ENCODE measurements at places on chromosomes 2 and 18. TPM values are rescaled to one million over a fixed set of nuclear protein-coding genes. Genes with fewer than 3 reads are reported as not detected.

The MEP1B gene
- not detected for total RNA-seq

The ERICH2 gene
- not detected for total RNA-seq

DNA sequence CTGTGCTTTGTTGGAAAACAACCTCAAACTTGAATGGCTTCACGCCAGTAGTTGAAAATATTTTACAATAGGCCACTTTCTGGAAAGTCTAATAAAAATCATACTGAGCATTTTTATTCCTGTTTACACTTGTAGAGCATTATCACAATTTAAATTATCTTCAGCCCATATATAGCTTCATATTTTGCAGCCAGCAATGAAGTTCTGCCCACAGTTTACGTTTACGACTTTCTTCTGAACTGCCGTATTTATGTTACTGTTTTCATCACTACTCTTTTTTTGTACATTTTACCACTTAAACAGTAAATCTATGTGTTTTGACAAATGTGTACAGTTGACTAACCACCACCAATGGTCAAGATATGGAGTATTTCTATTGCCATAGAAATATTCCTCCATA is 86.2 kb downstream of the COPS8 start:
- no peak for DNase-seq

DNA sequence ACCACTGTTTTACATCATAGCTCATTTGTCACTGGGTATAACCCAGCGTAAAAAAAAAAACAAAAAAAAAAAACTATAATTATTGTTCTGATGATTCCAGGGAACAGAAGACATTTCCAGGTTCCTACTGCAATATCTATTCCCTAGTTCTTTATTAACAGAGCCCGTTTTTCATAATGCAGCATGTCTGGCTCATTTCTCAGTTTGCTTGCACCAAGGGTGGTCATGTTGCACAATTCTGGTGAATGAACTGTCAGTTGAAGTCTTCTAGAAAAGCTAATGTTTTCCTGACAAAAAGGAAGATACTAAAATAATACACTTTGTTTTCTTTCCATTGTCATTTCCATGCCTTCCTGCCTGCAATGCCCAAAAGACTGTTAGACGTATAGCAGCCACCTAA is 180.1 kb downstream of the RDH14 start:
- DNase-seq, result no peak

GRCh38 chr18:2348003-2348402 is 223.3 kb downstream of the METTL4 start:
- DNase-seq, result no peak
